Activated CD4-positive, alpha-beta T cell treated with anti-CD3 and anti-CD28 coated beads, Interleukin-2, amount 50 U/mL, for 48 hours (primary cell): ENCODE measurements at places on chromosomes 6 and 20.

GRCh38 chr20:35276408-35276807 lies 1.5 kb downstream of the MMP24OS start:
- no peak for DNase-seq

DNA sequence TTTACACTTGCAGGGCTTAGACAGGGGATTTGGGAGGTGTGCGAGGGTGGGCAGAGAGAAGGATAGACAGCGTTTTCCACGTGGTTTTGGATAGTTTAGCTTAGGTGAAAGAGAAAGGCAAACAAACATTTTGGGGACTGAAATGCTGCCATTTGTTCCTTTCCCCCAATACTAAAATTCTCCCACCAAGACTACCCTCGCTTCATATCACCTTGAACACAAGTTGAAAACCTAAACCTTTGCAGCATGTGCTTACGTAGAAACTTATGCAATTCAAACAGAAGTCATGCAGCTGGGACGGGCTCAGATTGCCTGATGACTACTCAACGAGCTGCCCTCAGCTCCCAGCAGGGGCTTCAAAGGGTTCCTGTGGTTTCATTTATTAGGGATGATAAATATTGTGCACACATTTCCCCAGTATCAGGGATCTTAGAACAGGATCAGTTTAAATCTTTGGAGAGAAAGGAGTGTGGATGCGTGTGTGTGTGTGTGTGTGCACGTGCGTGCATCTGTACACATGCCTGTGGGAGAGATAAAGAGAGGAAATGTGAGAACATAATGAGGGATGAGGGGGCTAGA lies 77.3 kb downstream of the SLC22A23 start:
- DNase-seq = no peak

DNA sequence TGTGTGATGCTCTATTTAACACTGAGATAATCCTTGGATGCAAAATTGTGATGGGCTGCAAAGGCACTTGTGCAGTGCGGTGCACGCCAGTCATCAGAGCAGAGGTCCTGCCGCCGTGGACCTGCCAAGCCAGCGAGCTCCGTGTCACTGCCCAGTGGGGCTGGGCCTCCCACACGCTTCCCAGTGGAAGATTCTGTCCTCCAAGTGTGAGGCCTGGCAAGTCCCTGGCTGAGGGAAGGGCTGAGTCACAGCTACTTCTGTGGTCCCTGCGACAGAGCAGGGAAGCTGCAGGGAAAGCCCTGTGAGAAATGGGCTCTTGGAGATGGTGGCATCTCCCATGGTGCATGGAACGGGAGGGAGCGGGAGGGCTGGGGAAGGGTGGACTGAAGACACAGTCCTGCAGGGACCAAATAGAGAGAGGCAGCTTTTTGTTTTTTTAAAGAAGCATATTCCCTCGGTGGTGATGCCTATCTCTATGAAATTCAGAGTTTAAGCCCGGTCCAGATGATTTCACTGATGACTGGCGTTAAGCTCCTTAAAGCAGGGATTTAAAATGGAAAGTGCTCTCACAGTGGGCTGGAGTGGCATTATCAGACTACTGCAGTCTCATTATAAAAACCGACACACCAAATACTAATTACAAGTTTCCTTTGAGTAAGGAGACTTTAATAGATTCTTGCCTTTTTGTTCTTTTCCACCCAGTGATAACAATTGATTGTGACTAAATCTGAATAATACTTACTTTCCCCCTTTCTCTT lies 413.7 kb downstream of the QKI start:
- no peak for DNase-seq

GRCh38 chr6:31903957-31904356 lies 2.1 kb upstream of the ZBTB12 start:
- DNase-seq = no peak

DNA sequence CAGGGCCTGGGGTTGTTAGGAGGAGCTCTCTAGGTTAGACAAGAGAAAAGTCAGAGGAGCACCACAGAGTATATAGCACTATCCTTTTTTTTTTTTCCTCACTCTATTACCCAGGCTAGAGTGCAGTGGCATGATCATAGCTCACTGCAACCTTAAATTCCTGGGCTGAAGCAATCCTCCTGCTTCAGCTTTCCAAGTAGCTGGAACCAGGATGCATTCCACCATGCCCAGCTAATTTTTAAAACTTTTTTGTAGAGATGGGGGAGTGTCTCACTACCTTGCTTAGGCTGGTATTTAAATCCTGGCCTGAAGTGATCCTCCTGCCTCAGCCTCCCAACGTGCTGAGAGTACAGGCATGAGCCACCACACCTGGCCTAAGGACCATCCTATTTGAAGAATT lies 19.3 kb upstream of the AKIRIN2 start:
- no peak for DNase-seq

- no peak for DNase-seq
Measured at GRCh38 chr6:107171513-107171912, 56.2 kb upstream of the BEND3 start.

GRCh38 chr6:39178235-39178634 lies 51.0 kb downstream of the KCNK5 start:
- no peak for DNase-seq

GRCh38 chr6:166926748-166927147 lies 29.6 kb downstream of the RNASET2 start:
- no peak for DNase-seq

GRCh38 chr6:127182501-127182900 lies 64.0 kb downstream of the RSPO3 start:
- DNase-seq = no peak

DNA sequence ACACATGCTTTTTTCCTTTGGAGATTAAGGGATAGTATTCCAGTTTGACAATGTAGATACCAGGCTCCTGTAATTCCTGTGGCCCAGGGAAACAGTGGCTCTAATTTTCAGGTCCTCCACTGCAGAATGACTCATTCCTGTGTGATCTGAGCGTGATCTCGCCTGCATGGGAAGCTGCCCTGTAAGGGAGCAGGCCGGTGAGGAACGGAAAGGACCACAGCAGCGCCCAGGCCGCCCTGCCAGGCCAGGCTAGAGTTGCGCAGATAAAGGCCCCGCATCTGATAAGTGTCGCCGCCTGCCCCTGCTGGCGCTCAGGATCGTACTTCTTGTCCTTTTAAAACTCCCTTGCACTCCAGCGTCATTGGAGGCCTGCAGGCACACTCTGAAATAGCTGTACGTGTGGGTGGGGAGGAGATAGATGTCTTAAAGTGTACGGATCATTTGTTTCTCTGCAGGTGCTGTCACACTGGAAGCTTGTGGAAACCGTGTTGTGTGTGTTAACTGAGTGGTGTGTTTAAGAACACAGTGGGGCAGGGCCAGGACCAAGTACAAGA lies 60.7 kb downstream of the SYNJ2 start:
- no peak for DNase-seq

GRCh38 chr6:20680697-20681165 lies 146.5 kb downstream of the CDKAL1 start:
- DNase-seq = no peak

GRCh38 chr6:82367704-82368103 lies 4.1 kb downstream of the TPBG start:
- no peak for DNase-seq

DNA sequence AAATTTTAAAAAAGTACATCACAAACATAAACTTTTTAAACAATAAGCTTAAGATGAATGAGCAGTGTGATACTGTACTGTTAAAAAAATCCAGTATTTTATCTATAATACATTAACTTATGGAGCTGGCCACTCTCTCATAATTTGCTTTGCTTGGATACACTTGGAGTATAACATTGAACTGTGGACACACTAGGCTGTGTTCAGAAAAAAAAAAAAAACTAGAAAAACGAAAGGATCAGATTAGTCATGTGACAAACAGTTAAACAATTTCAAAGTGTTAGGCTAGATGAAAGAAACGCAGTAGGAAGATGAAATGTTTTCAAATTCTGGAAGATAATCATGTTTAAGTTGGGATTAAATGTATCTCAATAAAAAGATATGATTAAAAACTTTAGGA lies 220.0 kb downstream of the GRIK2 start:
- DNase-seq = no peak

DNA sequence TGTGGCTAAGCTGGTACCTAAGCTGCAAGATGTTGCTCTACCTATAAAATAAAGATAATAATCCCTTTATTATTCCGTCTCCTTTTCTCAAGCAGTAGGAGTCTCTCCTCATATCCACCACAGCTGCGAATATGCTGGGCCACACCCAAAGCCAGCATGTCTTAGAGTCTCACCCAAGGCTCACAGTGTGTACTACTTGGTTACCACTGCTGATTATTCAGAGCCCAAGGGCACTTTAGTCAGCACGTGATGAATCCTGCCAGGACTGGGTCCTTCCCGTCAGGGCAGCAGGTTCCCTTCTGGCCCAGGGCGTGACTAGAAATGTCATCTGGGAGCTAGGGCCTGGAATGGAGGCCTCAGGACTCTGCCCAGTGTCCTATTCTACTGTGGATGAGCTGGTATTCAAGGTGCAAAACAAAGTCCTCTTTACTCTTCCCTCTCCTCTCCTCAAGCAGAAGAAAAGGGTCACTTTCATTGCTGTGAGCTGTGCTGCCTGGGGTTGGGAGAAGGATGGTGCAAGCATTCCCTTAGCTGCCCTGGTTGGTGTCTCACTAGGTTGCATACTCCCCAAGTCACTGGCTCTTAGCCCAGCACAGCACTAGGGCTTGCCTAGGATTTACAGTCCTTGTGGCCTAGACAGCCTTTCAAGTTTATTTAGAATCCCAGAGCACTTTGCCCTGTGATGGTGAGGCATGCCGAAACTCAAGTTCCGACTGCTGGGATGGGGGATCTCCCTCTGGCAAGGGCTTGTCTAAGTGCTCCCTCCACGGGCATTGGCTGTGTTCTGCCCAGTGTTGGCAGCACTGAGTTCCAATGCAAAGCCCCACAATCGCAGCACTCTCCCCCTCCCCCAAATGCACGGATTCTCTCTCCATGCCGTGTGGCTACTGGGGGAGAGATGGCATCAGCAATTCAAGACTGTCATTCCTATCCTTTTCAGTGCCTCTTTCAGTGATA lies 320.2 kb downstream of the BTBD9 start:
- no peak for DNase-seq

GRCh38 chr6:128389820-128390534 lies 130.4 kb downstream of the PTPRK start:
- DNase-seq = no peak

DNA sequence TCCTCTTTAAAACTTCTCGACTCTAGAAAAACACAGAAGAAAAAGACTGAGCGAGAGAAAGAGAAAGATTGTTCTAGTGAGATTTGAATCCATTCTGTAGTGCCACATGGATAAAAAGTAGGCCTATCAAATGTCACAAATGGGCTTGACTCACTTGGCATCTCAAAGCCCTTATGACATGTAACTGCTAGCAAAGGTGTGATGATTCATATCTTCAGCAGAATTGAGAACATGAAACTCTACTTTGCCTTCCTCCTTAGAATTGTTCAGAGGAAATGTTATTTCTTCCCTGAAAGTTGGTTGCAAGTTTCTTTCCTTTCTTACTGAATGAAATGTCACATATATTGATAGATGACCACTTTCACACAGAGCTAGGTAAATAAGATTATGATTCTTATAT lies 40.4 kb upstream of the DUSP22 start:
- no peak for DNase-seq

- no peak for DNase-seq
Measured at GRCh38 chr6:152634773-152635172, 2.4 kb downstream of the SYNE1 start.
